Urinary bladder (tissue), 4 donors: ENCODE measurements at places on chromosomes 3 and 15. TPM values are rescaled to one million over a fixed set of nuclear protein-coding genes. Genes with fewer than 3 reads are reported as not detected.

GRCh38 chr15:55750706-55751105, 7.8 kb upstream of the PRTG start:
- DNase-seq: no peak

DNA sequence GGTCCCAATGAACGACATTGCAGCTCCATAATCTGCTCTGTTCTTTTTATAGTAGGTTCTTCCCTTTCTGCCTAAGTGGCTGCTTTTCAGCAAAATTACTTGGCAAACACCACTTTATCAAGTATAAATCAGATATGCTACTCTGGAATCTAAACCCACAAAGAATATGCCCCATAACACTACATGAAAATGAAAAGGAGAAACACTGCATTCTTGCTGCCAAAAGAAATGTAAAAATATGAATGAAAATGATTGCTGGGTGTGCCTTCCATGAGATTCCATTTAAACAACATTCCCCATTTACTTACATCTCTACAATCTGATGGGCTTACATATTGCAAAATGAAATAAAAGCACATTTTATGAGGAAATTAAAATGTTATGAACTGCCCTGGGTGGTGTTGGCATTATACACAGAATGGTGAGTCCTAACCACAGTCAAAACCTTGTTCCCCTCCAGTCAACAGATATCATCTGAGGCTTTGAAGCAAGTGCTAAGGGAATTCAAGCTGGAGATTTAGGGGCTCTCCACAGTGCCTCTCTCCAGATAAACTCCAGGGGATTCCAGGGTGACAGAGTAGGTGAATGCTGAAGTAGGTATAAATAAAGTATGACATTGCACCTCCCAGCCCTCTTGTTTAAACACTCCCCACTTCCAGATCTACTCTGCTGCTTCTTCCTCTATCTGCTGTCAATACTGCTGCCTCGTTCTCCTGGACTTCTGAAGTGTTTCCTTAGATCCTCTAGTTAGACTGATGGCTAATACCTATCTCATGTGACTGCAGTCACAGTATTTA, 136.5 kb downstream of the RORA start:
- DNase-seq: no peak

APBA2 gene
- polyA plus RNA-seq: 4.2 TPM

DNA sequence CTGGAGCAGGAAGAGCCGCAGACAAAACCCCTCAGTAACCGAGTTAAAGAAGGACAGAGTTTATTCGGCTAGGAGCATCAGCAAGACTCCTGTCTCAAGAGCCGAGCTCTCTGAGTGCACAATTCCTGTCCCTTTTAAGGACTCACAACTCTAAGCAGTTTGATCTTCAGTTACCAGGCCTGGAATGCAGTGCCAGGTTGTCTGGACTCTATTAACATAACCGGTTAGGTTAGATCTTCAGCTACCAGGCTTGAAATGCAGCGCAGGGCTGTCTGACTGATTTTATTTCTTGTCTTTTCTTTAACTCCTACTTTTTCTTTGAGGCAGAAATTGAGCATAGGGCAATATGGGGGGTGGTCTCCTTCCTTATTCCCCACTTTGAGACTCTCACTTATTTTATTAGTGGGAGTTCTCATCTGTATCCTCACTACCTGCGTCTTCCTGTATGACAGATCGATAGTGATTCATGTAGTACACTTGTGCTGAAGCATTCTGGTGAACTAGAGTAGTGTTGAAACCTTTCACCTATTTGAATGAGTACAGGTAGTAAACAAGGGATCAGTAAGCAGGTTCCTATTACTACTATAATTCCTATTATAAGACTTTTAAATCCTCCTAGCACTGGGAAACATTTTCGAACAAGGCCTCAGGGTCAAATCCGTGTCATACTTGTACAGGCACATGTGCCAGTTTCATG, 325.0 kb downstream of the CGGBP1 start:
- peak; percentile 8 for DNase-seq

- no peak for DNase-seq
Observed at GRCh38 chr15:31309893-31310606, 16.6 kb upstream of the KLF13 start.

CP gene
- polyA plus RNA-seq: 12.7 TPM

TEX55 gene
- not detected for polyA plus RNA-seq

GLDN gene
- 1.5 TPM for polyA plus RNA-seq

DNA sequence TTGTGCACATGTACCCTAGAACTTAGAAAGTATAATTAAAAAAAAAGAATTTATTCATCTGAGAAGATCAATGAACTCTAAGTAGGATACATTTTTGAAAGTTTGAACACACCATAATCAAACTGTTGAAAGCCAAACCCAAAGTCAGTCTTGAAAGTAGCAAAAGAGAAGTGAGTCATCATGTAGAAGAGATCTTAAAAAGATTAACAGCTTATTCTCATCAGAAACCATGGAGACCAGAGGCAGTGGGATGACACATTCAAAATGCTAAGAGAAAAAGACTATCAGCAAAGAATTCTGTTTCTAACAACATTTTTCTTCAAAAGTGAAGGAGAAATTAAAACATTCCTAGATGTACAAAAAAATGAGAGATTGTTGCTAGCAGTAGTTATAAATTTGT, 60.7 kb downstream of the TIMP4 start:
- DNase-seq: no peak

DNA sequence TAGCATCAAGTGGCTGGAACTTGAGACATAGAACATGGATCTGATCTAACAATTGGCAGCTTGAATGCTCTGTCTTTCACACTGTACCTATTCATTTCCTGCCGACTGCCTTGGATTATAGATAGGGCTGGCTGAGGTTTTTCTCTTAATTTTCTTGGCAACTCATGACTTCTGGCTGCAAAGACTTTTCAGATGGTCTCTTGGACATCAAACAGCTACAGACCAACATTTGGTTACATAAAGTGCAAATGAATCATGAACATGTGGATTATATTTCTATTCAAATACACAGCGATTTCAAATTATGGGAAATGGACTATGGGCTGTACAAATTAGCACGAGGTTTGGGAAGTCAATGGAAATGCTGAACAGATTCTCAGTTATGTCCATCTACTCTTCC, 26.2 kb upstream of the IL16 start:
- no peak for DNase-seq

ZIC1 gene
- not detected for polyA plus RNA-seq

DNA sequence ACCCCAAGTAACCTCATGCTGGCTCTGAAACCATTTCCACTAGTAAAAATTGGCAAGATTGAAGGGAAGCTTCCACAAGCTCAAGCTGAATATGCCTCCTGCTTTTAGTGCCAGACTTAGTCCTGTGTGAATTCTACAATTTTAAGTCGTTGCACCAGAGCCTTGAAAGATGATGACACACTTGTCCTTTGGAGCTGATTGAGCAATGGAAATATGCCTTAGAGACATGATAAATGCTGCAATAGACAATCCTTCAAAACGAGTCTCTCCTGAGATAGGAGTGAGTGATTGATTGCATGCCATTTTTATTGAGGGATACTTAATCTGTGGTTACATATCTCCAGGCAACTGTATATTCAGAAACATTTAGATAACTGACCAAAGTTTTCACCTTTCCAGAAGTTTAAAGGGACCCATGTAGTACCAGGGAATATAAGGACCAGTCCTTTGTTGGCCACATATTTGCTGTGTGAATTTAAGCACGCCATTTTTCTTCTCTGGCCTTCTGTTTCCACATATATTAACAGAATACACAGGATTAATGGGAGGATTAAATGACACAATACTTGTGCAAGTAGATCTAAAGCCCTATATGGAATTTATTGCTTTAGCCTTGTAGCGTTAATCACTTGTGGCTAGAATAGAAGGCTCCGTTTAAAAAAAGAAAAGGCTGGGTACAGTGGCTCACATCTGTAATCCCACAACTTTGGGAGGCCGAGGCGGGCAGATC, 65.1 kb downstream of the PPARG start:
- DNase-seq: no peak

CYP8B1 gene
- polyA plus RNA-seq: 0.10 TPM
